ENCODE measurements at places on chromosomes 2 and 18. TPM values are rescaled to one million over a fixed set of nuclear protein-coding genes. Genes with fewer than 3 reads are reported as not detected.

The NYAP2 gene
- not detected for total RNA-seq

GRCh38 chr2:19545507-19545906 is 187.1 kb upstream of the OSR1 start:
- DNase-seq: no peak

DNA sequence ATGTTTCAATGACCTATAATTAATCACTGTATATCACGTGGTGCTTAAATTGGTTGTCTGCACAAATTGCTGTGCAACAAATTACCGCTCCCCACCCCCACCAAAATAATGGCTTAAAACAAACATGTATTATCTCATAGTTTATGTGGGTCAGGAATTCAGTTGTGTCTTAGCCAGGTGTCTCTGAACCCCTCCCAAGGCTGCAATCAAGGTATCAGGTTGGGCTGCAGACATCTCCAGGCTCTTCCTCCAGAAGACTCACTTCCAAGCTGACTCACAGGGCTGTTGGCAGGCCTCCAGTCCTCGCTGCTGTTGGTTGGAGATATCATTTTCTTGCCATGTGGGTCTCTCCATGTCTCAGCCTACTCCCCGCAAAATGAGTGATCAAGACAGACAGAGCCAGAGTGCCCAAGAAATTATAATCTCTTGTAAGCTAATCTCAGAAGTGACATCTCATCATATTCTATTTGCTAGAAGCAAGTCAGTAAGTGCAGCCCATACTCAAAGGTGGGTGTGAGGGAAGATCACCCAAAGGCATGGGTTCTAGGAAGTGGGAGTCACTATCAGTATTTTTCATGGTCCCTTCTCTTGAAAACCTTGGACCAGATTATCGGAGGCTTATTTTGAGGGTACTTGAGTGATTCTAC is 38.4 kb downstream of the SPC25 start:
- DNase-seq: peak; percentile 22

The ADRA2B gene
- total RNA-seq: 3.5 TPM

DNA sequence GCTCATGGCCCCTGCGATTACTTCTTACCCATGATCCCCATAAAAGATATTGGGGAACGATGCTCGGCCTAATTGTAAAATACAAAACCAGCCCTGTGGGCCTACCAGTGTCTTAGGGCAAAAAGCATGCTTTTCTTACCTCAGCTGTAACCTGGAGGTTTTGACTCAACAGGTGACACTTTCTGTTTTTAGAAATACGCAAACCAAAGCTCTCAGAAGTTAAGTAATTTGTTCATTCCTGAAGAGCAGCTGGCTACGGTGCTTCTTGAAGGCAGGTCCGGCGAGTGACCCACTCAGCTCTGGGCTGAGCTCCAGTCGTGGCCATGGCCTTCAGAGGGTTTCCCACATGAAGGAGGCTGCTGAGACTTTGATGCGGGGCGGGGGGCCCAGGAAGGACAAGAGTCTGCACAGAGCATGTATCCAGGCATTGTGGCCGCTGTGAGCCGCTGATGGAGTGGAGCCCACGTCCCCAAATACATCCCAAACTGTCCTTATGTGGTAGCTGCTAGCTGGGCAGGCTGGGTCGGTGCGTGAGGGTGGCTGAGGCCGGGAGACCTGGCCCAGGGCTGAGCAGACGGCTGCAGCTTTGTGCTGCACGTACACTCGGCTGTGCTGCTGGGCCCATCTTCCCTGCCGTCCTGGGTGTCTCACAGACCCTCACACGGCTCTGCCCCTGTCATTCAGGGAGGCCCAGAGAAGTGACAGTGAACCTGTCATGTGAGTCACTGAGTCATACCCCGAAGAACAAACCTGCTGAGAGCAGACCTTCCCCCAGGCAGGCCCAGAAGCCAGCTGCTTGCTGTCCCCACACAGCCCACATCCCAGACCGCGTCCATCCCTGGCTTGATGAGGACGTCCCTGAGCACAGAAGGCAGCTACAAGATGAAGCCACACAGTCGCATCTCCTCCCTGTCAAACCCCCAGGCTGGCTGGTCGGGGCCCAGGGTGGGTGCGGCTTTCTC is 34.1 kb downstream of the ITGB1BP1 start:
- DNase-seq: no peak

- no peak for DNase-seq
Observed at GRCh38 chr2:173354073-173354581, 545 bp upstream of the CDCA7 start.

DNA sequence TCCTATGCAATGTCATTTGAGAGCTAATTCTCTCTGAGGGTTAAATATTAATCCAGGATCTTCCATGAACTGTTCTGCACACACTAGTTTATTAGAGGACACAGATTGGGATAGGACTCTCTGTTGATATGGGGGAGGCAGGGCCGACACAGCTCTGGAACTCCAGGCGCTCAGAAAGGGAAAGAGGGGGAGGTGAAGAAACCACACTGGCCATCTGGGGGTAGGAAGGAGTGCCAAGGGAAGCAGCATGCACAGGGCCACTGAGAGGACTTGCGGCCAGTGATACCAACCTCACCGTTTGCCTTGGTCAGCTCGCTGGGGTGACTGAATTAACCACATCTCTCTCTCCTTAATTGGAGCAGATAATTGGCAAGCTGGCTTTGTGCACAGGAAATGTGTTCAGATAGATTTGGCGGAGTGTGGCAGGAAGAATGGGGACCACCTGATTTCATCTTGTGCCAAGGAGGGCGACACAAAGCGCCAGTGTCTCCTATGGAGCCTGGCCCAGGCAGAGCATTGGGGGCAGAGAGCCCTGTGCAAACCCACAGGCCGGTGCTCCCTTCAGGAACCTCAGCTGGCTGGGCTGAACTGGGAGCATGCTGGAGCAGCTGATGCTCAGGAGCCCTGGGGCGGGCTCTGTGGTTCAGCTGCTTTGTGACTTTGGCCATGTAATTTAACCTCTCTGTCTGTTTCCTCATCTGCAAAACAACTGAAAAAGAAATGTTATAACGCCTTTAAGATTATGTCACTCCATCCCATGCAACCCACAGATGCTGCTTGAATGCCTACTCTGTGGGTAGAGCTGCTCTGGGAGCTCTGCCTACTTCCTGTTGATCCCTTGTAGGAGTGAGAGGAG is 114.7 kb upstream of the STON1 start:
- no peak for DNase-seq

- DNase-seq: no peak
Observed at GRCh38 chr2:119112230-119112629, 46.3 kb downstream of the C1QL2 start.

The ALLC gene
- not detected for total RNA-seq

DNA sequence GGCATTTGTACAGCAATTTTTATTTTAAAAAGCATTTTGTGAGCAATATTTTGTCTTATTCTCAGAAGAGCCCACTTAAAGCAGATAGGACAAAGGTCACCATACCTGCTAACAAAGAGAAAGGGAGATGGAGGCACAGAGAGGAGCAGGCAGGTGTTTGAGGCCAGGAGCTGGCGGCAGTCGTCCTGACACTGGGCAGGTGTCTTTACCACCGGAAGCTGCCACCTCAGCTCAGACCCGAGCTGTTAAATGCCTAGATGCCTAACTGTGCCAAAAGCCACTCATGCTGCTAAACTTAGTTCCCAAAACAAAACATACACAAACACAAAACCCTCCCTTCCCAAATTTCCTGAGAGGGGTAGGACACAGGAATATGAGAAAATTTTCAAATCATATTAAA is 120.9 kb downstream of the CNTNAP5 start:
- no peak for DNase-seq

DNA sequence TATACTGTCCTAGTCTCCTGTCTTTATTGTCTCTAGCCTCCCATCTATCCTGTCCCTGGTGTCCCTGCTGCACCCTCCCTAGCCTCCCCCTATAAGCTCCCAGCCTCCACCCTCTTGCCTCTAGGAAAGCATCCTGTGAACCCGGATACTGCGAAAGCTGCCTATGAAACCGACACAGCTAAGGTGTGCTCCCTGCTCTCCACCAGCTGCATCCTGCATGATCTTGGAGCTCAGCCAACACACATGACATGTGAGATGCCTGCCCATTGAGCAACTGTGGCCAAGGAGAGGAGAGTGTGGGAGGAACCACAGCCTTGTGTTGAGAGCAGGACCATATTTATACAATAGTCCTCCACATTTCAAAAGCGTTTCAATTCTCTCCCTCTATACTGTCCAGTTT is 187.1 kb downstream of the ZBTB7C start:
- peak; percentile 69 for DNase-seq

- peak; percentile 42 for DNase-seq
Observed at GRCh38 chr2:101150306-101151145, 656 bp downstream of the TBC1D8 start.

DNA sequence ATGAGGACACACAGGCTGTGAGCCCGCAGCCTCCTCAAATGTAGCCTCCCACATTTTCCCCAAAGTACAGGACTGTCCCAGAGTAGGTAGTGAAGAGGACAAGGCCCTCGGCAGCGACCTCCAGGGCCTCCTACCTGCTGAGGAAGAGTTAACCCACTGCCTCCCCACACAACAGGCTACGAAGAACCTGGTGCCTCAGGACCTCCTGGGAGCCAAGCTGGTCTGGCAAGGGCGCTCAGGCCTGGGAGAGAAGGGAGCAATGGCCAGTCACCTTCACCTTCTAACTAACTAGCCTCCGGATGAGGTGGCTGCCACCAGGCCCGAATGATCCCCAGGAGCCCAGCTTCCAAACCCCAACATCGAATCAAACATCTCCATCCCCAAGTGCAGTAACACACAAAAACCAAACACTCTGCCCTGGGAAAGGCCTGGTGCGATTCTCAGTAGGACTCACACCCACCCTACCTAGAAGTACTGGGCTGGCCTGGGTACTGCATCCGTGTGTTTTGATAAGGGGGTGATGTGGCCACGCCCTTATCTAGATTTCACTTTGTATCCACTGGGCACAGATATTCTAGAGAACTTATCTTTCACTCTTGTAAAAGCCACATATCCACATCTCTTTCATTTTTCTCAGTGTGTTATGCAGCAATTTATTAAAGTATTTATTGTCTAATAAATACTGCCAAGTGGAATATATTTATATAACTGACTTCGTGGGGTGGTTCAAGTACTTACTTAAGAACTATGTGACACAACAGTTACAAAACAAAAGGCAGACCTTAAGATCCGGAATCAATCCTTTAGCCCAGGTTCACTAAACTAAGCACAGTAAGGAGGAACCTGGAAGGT is 9.7 kb downstream of the ERFE start:
- no peak for DNase-seq

DNA sequence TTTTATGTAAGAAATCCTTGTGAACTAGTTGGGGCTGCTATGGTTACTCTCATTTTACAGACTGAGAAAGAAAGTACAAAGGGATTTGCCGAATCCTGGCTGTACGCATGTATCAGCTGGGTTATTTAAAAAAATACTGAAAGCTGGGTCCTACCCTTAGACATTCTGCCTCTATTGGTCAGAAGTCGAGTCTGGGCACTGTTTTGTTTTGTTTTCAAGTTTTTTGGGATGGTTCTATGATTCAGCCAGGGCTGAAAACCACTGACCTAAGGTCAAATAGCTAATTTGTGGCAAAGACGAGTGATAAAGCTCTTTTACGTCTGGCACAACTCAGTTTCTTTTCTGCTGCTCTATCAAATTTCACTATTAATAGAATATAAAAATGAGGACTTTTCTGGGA is 5.9 kb upstream of the SLC8A1 start:
- DNase-seq: no peak

DNA sequence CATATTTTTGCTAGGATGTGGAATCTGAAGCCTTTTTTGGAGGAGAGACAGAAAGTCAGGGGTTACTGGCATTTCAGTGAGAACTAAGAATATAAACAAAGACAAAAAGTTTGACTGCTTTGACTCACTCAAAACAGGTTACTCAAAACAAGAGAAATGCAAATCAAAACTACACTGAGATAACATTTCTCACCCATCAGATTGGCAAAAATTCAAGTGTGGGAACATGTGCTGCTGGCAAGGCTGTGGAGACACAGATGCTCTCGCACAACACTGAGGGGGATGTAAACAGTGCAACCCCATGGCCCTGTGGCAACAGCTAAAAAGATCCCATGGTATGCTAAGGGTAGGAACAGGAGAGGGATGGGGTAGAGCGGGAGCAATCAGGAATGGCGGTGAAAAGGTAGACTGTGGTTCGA is 86.6 kb downstream of the DTNB start:
- DNase-seq: no peak

The HJURP gene
- 0.44 TPM for total RNA-seq

GRCh38 chr2:119119999-119120756 is 38.4 kb downstream of the C1QL2 start:
- no peak for DNase-seq

The IFIH1 gene
- 22.1 TPM for total RNA-seq

- no peak for DNase-seq
Observed at GRCh38 chr18:79524181-79525078, 128.7 kb downstream of the NFATC1 start.

DNA sequence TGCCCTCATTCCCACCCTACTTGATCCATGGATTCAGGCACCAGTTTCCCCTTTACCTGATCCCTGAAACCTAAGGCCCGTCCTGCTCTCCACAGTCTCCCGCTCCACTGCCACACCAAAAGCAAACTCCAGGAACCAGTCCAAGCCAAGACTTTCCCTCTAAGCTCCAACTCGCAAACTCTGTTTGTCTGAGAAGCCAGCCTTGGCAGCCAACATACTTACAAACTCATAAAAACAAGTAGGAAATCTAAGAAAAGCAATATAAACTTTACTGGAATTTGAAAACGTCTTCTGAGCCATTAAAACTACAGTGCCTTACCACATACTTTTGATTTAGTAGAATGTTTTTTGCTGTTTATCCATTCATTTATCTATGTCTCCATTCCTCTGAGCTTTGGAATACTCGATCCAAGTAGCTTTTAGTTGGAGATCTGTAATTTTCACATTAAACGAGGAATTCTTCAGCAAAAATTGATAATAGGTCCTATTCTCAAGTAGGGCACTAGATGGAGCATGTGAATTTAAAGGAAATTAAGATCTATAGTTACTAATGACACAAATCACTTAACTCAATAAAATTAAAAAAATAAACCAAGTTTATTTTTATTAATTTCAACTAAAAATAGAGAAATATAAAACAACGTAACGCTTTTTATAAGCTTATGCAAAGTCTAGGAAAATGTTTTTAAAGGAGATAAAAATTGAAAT is 199.7 kb downstream of the MYO3B start:
- no peak for DNase-seq

The ZNF638 gene
- total RNA-seq: 88.5 TPM

The ZC3H6 gene
- total RNA-seq: 26.8 TPM

The VAPA gene
- 264 TPM for total RNA-seq

GRCh38 chr2:10721396-10722251 is at the start of gene ATP6V1C2:
ATP6V1C2 (plus strand) TSS chr2:10721630; CDS start chr2:10722850, 1,220 bp downstream.
- DNase-seq: no peak

The CIDEA gene
- total RNA-seq: 6.3 TPM

DNA sequence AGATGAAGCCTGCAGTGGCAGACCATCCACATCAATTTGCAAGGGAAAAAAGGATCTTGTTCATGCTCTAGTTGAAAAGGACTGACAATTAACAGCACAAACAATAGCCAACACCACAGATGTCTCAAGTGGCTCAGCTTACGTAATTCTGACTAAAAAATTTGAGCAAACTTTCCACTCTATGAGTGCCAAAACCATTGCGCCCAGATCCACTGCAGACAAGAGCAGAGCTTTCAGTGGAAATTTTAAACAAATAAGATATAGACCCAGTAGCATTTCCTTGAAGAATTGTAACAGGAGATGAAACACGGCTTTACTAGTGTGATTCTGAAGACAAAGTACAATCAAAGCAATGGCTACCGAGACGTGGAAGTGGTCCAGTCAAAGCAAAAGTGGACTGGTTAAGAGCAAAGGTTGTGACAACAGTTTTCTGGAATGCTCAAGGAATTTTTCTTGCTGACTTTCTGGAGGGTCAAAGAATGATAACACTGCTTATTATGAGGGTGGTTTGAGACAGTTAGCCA is 12.0 kb upstream of the ZNF396 start:
- no peak for DNase-seq

Measured in heart right ventricle (tissue), 16 donors.